ENCODE measurements at places on chromosomes 13 and 19. TPM values are rescaled to one million over a fixed set of nuclear protein-coding genes. Genes with fewer than 3 reads are reported as not detected.

GRCh38 chr13:50979187-50979586, 69.6 kb downstream of the RNASEH2B start:
- DNase-seq = no peak
- H3K36me3 ChIP-seq = no peaks in the 10 kb centered on the region
- H3K4me3 ChIP-seq = no peak overlapping the region
- no peaks in the 10 kb centered on the region for H3K27me3 ChIP-seq

DNA sequence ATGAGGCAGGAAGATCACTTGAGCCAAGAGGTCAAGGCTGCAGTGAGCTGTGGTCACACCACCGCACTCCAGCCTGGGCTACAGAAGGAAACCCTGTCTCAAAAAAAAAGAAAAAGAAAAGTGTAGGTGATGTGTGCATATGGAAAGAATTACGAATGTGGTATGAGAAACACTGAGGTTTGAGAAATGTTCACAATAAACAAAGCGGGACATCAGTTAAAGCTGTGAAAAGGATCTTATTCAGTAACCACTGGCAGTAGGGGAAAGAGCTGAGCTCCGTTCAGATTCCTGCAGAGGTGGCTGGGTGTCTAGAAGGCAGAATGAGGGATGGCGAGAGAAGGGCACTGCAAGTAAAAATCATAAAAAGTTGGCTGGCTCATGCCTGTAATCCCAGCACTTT, 4.1 kb upstream of the IGSF23 start:
- H3K4me1 ChIP-seq = peaks cover 13% of the 10 kb centered on the region
- H3K27ac ChIP-seq = no peak overlapping the region
- no peaks in the 10 kb centered on the region for H3K27me3 ChIP-seq
- DNase-seq = no peak

- H3K27ac ChIP-seq = no peak overlapping the region
- H3K4me3 ChIP-seq = no peak overlapping the region
- H3K4me1 ChIP-seq = peaks cover 17% of the 10 kb centered on the region
Measured at GRCh38 chr13:33194820-33195692, 90.5 kb downstream of the STARD13 start.

DNA sequence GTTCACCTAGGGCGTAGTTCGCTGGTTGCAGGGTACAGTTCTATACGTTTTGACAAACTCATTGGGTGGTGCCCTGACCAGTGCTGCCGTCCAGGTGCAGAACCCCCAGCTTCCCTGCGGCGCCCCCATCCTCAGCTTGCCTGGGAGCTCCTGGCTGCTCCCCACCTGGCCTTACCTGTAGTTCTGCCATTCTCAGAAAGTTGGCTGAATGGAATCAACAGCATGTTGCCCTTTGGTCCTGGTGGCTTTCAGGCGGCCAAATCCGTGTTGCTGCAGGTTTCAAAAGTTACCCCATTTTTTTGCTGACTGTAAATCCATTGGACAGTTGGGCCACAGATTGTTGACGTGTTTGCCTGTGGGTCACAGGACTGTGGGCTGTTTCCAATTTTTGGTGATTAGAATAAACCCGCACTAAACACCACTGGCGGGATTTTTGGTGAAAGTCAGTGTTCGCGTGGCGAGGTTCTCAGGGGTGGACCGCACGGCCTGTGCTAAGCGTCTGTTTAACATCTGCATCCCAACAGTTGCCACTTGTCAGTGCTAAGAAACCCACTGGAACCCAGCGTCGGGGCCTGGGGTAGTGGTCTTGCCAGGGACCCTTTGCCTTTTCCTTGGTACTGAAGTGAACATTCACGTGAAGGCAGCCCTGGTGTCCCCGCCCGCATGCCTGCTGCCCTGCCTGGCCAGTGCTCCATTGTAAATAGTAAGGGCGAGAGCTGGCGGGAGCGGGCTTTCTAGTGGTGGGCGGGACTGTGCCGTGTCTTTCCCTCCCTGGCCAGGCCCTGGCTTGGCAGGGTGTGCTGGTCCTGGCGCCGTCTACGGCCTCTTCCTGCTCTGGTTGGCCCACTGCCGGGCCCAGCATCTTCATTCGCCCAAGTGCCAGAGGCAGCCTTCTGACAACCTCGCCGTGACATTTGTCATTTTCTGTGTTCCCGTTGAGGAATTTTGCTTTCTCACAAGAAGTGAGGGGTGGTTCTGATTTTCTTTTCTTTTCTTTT, 3.3 kb downstream of the DOT1L start:
- no peaks in the 10 kb centered on the region for H3K27me3 ChIP-seq
- H3K27ac ChIP-seq = peak overlapping the region; percentile 96
- peaks cover 71% of the 10 kb centered on the region for H3K4me1 ChIP-seq
- H3K36me3 ChIP-seq = no peaks in the 10 kb centered on the region
- H3K4me3 ChIP-seq = no peak overlapping the region
- DNase-seq = peak; percentile 94

DNA sequence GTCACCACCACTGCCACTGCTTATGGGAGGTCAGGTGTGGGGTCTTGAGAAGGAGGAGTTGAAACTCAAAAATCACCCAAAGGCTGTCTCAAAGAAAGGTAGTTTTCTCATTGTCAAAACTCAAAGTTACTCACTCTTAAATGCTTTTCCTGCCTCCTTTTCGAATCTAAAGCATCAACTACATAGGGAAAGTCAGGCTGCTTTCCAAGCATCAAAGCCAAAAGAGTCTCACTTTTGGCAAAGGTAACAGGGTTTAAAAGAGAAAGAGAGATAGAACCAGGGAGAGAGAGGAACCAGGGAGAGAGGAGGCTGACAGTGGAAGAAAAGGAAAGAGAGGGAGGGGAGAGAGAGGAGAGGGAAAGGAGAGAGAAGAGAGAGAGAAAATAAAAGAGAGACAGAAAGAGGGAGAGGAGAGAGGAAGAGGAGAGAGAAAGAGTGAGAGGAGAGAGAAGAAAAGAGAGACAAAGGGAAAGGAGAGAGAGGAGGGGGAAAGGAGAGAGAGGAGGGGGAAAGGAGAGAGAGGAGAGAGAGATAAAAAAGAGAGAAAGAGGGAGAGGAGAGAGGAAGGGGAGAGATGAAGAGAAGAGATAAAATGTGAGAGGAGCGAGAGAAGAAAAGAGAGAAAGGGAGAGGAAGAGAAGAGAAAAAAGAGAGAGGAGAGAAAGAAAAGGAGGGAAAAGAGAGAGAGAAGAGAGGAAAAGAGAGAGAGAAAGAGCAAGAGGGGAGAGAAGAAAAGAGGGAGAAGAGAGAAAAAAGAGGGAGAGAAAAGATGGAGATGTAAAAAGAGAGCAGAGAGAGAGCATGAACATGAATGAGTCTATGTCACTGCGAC, 262.0 kb upstream of the TSHZ3 start:
- H3K27me3 ChIP-seq = no peaks in the 10 kb centered on the region
- no peak overlapping the region for H3K27ac ChIP-seq
- H3K4me3 ChIP-seq = no peak overlapping the region
- no peaks in the 10 kb centered on the region for H3K4me1 ChIP-seq

DNA sequence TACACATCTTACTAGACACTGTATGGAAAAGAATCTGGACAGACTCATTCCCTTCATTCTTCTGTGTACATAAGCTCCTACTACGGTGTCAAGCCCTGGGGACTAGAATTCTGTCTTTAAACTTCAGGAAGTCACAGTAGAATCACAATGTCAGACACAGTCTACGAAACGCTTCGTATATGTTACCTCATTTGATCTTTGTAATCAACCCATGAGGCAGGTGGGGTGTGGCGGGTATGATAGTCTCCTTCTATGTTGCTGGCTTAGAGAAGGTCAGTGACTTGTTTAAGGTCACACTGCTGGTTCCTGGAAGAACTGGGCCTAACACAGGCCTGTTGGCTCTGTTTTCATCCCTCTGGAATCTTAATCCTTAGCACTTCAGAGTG, 32.2 kb upstream of the TPT1 start:
- no peak overlapping the region for H3K27ac ChIP-seq
- H3K36me3 ChIP-seq = peaks cover 5% of the 10 kb centered on the region
- peaks cover 11% of the 10 kb centered on the region for H3K4me1 ChIP-seq
- no peak overlapping the region for H3K4me3 ChIP-seq
- no peaks in the 10 kb centered on the region for H3K27me3 ChIP-seq
- DNase-seq = no peak

DNA sequence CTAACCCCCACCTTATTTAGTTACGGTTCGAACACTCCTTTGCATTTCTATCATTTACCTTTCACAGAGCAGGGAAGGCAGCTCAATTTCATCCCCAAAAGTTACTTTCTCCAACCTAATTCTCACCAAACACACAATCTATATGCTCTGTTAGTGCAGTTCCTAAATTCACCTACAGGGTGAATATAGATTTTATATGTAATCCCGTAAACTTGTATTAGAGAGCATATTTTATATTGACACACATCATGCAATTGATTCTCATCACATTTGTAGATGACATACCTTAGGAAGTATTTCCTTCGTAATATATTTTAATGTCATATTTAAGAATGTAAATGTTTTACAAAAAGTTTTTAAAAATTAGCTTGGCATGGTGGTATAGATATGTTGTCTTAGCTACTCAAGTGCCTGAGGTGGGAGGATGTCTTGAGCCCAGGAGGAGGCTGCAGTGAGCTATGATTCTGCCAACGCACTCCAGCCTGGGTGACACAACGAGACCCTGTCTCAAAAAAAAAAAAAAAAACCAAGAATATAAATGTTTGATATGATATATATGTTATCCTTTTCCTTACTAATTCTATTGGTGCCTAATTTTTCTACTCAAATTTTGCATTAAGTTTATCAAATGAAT, 57.3 kb upstream of the TNFRSF19 start:
- H3K36me3 ChIP-seq = no peaks in the 10 kb centered on the region
- no peaks in the 10 kb centered on the region for H3K27me3 ChIP-seq
- DNase-seq = no peak
- no peak overlapping the region for H3K4me3 ChIP-seq

GRCh38 chr19:30070968-30071632, 129.1 kb downstream of the URI1 start:
- no peak overlapping the region for H3K27ac ChIP-seq
- H3K4me1 ChIP-seq = no peaks in the 10 kb centered on the region
- H3K4me3 ChIP-seq = no peak overlapping the region
- no peaks in the 10 kb centered on the region for H3K27me3 ChIP-seq

DNA sequence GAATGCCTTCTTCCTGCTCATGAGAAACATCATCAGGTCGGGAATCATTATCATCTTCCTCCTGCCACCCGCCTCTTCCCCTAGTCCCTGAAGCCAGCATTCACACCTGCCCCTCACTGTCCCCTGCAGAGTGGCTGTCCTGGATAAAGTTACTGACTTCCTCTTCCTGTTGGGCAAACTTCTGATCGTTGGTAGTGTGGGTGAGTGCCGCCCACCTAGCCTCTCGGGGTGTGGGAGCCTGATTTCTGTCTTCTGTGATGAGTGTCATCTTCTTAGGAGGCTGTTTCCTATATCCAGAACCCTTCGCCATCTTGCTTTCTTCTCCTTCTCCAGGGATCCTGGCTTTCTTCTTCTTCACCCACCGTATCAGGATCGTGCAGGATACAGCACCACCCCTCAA, 12.5 kb downstream of the SLC44A2 start:
- H3K4me1 ChIP-seq = peaks cover 21% of the 10 kb centered on the region
- H3K27ac ChIP-seq = no peak overlapping the region
- no peak overlapping the region for H3K4me3 ChIP-seq

DNA sequence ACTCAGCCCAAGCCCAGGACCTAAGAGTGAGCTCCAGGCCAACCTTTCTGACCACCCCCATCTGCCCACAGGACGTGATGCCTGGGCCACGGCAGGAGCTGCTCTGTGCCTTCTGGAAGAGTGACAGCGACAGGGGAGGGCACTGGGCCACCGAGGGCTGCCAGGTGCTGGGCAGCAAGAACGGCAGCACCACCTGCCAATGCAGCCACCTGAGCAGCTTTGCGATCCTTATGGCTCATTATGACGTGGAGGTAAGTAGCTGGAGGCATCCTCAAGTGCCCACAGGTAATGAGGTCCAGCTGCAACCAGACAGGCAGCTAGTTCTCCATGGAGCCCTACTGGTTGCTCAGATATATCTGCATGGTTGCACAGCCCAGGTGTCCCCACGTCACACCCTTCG, 14.8 kb downstream of the DDX39A start:
- no peak overlapping the region for H3K4me3 ChIP-seq
- H3K36me3 ChIP-seq = peaks cover 95% of the 10 kb centered on the region
- no peaks in the 10 kb centered on the region for H3K27me3 ChIP-seq
- no peak overlapping the region for H3K27ac ChIP-seq

DNA sequence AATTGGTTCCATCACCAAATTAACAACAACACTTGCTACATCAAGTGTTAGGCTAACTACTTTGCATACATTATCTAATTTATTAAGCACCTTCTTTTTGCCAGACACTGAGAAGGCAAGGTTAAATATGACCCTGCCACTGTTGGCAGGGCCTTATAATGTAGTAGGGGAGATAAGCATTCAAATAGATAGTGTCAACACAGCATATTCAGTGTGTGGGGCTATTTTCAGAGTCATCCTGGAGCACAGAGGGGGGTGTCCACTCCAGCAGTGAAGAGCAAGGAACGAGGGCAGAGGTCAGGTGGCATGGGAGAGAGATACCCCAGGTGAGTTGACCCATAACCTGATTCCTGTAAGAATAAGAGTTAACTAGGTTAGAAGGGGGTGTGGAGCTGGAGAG, 121.6 kb downstream of the COG6 start:
- H3K4me3 ChIP-seq = no peak overlapping the region
- no peaks in the 10 kb centered on the region for H3K27me3 ChIP-seq
- no peaks in the 10 kb centered on the region for H3K36me3 ChIP-seq
- H3K27ac ChIP-seq = no peak overlapping the region

DNA sequence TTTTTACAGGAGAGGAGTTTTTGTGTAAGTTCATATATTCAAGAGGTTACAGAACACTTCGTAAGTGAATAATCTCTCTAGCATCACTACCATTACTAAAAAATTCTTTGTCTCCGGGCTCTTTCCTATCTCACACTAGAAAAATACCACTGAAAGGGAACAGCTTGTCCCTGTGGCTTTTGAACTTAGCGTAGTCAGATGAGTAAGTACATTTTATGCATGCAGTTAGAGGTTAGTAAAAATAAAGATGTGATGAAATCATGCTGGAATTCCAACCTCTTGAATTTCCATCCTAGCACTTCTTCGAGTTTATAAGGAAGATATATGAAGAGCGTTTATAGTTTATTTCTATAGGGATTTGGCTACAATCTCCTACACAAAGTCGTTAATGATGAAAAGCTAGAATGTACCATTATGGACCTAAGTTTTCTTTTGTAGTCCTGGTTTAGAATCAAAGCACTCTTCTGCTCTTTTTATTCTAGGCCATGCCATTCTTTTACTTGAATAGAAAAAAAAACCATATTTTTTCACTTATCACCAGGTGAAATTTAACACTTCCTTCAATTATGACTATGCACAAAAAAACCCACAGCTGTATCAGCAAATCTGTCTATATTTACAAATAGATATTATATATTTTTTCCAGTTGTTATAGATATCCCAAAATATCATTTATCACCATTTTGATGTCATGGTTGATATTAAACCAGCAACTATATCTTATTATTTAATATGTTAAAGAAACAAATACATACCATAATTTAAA, 139.9 kb upstream of the PCDH9 start:
- H3K36me3 ChIP-seq = no peaks in the 10 kb centered on the region
- H3K27ac ChIP-seq = no peak overlapping the region
- H3K4me1 ChIP-seq = no peaks in the 10 kb centered on the region
- H3K4me3 ChIP-seq = no peak overlapping the region
- H3K27me3 ChIP-seq = no peaks in the 10 kb centered on the region
- DNase-seq = no peak

- no peaks in the 10 kb centered on the region for H3K36me3 ChIP-seq
- H3K4me3 ChIP-seq = no peak overlapping the region
- H3K27me3 ChIP-seq = no peaks in the 10 kb centered on the region
- H3K4me1 ChIP-seq = no peaks in the 10 kb centered on the region
Measured at GRCh38 chr13:78875792-78876580, 217.0 kb upstream of the OBI1 start.

The ZNF723 gene
- total RNA-seq = not detected

The SHISA7 gene
- not detected for total RNA-seq

The GAMT gene
- 7.1 TPM for total RNA-seq

The ZNF90 gene
- total RNA-seq = 7.6 TPM

The TYROBP gene
- total RNA-seq = 367 TPM

The FAM216B gene
- total RNA-seq = not detected

The FBXL3 gene
- total RNA-seq = 49.4 TPM
